Fibroblast of the aortic adventitia (primary cell): ENCODE measurements at places on chromosomes 3 and 15. TPM values are rescaled to one million over a fixed set of nuclear protein-coding genes. Genes with fewer than 3 reads are reported as not detected.

Gene LRTM1
- total RNA-seq: not detected in 2 replicates

DNA sequence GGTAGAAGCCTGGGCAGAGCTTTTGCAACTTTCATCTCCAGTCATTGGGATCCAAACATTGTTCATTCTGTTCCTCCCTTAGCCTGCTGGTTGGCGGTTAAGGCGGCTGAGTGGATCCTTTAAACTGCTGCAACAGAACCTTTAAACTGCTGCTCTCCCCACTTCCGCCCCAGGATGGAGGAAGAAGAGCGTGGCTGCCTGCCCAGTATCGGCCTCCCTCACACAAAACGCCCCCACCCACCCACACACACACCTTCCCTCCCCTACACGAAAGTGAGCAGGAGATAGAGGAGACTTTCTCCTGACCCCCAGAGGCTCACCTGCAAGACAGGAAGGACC lies 460 bp upstream of the ZMAT3 start:
- peak; percentile 47 for DNase-seq

DNA sequence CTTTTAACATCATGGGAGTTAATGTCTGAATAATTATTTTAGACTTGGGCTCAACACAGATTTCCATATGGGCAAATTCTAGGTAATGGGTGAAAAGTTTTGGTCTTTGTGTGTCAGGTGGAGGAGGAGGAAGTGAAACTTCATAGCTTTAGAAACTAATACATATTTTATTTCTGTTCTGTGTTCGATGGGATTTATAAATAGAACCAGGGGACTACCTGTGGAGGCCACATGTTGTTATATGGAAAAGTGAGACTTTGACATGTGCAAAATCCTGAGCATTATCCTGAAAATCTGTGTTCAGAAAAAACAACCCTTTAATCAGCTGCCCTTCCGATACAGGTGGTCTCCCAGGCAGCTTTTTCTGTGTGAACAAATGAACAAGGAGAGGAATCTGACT lies 209.5 kb downstream of the SOX2 start:
- DNase-seq: no peak

GRCh38 chr3:112646623-112647022 lies 5.7 kb upstream of the CCDC80 start:
- DNase-seq: no peak

DNA sequence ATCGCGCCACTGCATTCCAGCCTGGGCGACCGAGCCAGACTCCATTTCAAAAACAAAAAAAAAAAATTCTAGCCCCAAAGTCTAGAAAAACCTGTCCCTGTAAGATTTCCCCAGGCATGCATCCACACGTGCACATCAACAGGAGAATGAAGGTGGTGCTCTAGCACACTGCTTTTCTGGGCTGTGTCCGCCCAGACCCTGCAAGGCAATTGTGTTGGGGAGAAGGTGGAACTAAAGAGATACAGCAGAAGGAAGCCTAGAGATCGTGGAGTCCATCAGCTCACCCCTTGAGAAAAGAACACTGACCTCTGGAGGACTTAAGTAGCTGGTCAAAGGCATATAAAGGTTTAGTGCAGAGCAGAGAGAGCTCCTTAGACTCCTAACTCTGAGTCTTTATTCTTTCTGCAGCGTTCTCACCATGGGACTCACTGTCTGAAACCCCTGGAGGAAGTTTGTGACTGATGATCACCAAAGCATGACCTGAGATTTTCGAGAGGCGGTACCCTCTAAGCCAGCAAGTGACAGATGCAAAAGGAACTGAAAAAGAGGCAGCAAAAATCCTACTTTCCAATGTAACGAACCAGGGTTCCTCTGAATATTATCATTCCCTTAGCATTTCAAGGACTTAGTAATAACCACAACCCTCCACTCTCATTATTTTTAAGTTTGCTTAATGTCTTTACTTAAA lies 179.8 kb downstream of the MEX3B start:
- DNase-seq: no peak

DNA sequence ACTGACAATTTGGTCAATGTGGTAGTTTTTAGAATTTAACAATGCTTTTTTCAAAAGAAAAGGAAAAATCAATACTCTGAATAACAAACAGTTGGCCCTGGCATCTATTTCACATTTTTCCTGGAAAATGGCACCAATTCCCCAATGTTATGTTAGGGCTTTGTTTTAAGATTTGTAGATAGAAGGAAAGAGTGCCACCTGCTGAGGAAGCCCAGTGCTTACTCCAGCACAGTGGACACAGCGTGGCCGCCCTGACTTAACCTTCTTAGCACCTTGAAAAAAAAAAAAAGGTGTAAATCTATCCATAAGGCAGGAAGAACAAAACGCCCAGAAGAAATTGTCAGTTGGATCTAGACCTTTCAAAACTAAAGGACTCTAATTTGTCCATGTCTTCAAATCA lies 110.7 kb upstream of the CNTN4 start:
- DNase-seq: no peak

DNA sequence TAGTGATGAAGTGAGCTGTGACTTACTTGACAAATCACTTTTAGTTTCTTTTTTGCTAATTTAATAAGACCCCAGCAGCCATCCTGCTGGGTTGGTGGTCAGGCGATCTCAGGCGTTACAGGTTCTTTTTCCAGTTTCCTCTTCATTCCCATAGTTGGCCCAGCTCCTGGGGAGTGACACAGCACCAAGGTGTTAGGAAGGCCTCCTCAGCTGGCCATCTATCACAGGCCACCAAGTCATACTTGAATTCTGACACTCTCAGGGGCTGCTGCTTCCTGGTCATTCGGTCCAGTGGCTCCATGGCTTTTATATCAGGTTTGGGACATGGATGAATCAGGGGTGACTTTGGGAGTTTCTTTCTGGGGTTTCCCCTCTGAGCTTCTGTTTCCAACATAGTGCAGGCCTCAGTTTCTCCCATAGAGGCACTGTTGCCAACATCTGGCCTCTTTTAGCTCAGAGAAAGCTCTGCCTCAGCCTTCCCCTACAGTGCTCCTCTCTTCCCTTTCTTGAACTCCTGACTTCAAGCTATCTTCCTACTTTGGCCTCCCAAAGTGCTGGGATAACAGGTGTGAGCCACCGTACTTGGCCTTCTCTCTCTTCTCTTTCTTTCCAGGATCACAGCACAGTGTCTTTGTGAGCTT lies 211.8 kb downstream of the NR2F2 start:
- no peak for DNase-seq

DNA sequence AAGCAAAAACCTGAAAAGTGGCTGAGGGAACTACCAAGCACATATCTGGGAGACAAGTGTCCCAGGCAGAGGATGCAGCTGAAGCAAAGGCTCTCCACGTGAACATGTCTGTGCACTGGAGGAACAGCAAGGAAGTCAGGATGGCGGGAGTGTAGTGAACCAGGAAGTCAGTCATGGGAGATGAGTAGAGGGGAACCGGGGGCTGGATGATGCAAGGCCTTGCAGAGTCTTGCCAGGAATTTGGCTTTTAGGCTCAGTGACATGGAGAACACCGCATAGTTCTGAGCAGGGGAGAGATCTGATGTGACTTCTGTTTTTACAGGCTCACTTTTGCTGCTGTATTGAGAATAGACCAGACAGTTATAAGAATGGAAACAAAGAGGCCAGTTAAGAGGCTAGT lies 19.0 kb downstream of the C2CD4A start:
- DNase-seq: no peak

DNA sequence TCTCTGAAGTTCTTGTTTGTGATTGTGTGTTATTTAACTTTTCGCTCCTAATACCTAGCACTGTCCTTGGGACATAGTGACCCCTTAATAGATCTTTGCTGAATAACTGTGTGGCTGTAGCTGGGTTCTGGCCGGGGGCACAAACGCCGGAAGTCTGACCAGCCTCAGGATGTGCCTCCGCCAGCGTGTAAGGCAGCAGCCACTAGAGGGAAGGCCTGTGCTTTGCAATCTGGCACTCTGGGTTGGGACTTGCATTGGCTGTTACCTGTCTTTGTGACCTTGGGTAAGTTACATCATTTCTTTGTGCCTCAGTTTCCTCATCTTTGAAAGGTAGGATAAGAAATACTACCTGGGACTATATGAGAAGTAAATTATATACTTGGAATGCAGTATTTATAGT lies 158.7 kb downstream of the GHSR start:
- DNase-seq: no peak

Gene HAUS2
- 41.4 and 41.5 TPM in 2 replicates for total RNA-seq

DNA sequence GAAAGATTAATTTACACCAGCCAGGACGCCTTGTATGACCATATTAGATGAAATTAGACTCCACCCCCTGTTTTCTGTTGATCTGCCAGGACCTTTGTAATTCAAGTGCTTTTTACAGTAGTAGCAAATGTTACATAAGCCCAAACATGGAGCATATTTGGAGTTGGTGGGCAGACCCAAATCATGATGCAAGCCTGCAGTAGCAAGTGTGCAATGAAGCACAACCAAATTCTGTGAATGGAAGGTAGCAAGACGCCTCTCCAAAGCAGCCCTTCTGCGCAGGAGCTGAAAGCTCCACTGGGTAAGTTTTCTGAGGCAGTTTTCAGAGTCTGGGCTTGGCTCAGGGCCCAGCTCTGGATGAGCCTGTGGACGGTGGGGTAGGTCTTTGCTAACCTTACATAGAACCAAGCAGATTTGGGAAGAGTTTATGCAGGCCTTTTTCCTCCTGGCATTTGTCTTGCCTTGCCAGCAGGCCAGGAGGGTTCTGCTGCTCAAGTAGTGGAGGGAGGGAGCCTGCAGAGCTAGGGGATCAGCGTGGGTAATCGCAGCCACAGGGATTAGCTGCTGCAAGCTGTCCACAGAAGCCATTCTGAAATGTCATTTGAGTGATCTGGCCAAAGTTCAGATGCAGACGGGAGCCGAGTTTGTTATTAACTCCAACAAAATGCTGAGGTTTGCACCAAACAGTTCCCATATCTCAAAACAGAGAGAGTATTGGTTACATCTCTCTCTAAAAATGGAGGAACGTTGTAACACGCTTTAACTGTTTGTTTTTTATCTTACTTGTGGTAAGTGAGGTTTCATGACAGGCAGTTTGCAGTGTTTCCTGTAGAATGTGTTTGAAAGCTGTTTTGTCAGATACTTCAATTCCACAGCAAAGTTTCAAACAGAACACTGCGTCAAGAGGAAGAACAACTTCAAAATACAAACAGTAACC lies 55.4 kb downstream of the PSMD6 start:
- DNase-seq: peak; percentile 69
